ENCODE measurements at places on chromosomes 7 and 10. TPM values are rescaled to one million over a fixed set of nuclear protein-coding genes. Genes with fewer than 3 reads are reported as not detected.

- H3K27ac ChIP-seq, result no peak overlapping the region
- no peak overlapping the region for H3K4me3 ChIP-seq
- no peak for DNase-seq
- 0 out of 2 replicates have a peak, but pooled peaks cover 5% of the 10 kb centered on the region for H3K4me1 ChIP-seq
Observed at GRCh38 chr10:123807444-123808035, 84.1 kb downstream of the CPXM2 start.

DNA sequence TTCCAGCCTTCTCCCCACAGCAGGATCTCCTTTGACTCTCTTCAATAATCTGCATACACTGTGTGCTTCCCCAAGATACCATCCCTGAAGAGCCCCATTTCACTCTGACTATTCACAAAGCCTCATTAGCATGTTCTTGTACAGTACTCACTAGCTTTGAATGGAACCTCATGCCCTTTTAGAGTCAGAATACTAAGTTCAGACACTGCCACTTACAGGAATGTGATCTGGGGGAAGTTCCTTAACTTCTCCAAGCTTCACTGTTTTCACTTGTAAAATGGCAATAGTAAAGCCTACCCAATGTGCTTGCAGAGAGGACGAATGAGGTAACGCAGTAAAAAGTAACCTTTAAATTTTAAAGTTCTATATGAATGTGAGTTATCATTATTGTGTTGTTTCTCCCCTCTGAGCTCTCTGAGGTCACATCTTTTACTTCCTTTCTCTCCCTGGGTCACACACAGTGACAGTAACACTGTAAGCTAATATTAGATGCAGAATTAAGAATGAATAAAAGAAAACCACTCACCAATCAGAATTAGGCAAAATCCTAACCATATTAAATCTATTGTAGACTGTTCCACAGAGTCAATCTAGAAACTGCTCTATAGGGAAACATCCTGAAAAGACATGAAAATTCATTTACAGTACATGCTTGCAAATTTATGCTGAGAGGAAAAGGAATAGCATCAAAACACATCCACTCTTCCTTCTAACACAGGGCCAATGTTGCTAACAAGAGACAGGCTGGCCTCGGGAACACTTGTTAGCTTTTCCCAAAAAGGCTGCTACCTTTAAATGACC lies 64.2 kb upstream of the IL6 start:
- peaks cover 9% of the 10 kb centered on the region for H3K4me1 ChIP-seq
- no peak overlapping the region for H3K4me3 ChIP-seq
- no peak for DNase-seq
- no peaks in the 10 kb centered on the region for H3K27me3 ChIP-seq
- H3K36me3 ChIP-seq, result no peaks in the 10 kb centered on the region

GRCh38 chr10:3820255-3820654 lies 35.2 kb upstream of the KLF6 start:
- no peaks in the 10 kb centered on the region for H3K4me1 ChIP-seq
- DNase-seq, result no peak
- no peaks in the 10 kb centered on the region for H3K27me3 ChIP-seq
- H3K4me3 ChIP-seq, result no peak overlapping the region

DNA sequence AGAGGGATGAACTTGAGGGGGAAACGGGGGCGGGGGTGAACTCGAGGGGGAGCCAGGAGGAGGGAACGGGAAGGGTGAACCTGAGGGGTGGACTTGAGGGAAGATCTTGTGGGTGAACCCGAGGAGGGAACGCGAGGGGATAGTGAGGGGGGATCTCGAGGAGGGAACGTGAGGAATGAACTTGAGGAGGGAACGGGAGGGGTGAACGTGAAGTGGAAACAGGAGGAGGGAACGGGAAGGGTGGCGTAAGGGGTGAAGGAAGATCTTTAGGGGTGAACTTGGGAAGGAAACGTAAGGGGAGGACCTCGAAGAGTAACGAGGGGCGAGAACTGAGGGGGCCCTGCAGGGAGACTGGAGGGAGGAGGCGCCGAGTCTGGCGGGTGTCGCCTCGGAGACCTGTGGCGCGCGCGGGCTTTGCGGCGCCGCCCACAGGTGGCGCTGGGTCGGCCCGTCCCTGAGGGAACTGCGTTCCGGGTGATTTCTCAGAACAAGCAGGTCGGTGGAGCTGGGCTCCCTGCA lies 651 bp downstream of the MYO3A start:
- peak overlapping the region; percentile 74 for H3K4me3 ChIP-seq
- peak; percentile 57 for DNase-seq
- H3K4me1 ChIP-seq, result peaks cover 6% of the 10 kb centered on the region
- no peaks in the 10 kb centered on the region for H3K36me3 ChIP-seq
- H3K27ac ChIP-seq, result no peak overlapping the region

- no peak overlapping the region for H3K4me3 ChIP-seq
- no peaks in the 10 kb centered on the region for H3K36me3 ChIP-seq
- peaks cover 8% of the 10 kb centered on the region for H3K4me1 ChIP-seq
- no peak overlapping the region for H3K27ac ChIP-seq
- no peak for DNase-seq
Observed at GRCh38 chr7:134318443-134318842, 1.7 kb upstream of the SLC35B4 start.

DNA sequence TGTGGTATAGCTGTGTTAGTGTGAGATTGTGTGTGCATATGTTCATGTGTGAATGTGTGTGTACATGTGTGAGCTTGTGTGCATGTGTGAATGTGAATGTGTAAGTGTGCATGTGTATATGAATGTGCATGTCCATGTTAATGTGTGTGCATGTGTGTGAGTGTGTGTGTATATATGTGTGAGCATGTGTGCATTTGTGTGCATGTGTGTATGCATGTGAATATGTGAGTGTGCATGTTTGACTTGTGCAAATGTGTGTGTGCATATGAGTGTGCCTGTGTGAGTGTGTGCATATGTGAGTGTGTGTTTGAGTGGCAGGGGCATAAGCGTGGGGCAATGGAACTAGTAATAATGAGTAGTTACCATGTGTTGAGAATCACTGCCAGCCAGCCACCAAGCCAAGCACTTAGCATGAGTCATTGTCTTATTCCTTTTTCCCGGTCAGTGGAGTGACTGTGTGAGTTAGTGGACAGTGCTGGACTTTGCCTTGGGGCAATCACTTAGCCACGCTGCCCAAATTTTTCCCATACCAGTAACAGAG lies 46.3 kb upstream of the SHH start:
- DNase-seq, result no peak
- no peak overlapping the region for H3K27ac ChIP-seq
- H3K4me3 ChIP-seq, result no peak overlapping the region
- no peaks in the 10 kb centered on the region for H3K27me3 ChIP-seq
- no peaks in the 10 kb centered on the region for H3K36me3 ChIP-seq

DNA sequence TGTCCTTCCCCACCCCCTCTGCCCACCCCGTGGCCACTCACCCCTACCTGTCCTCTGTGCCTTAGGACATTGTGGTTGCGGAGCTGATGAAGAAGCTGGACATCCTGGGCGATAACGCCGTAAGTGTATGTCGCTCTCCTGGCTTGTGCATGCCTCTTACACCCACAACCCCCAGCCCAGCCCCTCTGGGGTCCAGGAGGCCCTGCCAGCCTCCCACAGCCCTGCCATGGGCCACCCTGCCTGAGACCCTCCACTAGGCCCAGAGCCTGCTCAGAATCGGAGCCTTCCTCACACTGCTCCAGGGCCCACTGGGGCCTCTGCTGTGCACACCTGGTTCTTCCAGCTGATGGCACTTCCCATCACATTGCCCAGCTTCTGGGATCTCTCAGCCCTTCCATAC lies 36.8 kb upstream of the DPYSL4 start:
- H3K4me3 ChIP-seq, result no peak overlapping the region
- no peaks in the 10 kb centered on the region for H3K36me3 ChIP-seq
- no peaks in the 10 kb centered on the region for H3K4me1 ChIP-seq
- no peak overlapping the region for H3K27ac ChIP-seq
- no peak for DNase-seq
- no peaks in the 10 kb centered on the region for H3K27me3 ChIP-seq

- H3K27me3 ChIP-seq, result no peaks in the 10 kb centered on the region
- H3K27ac ChIP-seq, result no peak overlapping the region
- no peak overlapping the region for H3K4me3 ChIP-seq
- H3K36me3 ChIP-seq, result no peaks in the 10 kb centered on the region
- H3K4me1 ChIP-seq, result no peaks in the 10 kb centered on the region
Observed at GRCh38 chr10:133127291-133128125, 32.5 kb upstream of the KNDC1 start.

DNA sequence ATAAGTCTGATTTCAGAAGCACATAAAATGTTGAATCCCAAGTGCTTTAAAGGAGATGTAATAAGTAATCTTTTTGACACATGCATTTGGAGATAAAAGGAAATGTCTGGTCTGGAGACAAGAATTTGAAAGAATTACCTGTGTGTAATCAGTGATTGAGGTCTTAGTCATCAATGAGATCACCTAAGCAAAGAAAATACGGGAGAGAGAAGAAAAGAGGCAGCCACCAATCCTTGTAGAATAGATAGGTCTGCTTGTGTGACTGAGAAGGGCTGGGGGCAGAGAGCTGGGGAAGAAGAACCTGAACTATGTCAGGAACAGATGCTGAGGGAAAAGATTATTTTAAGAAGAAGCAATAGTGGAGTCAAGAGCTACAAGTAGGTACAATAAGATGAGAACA lies 49.3 kb upstream of the ITPRID1 start:
- H3K36me3 ChIP-seq, result no peaks in the 10 kb centered on the region
- H3K27me3 ChIP-seq, result peaks cover 45% of the 10 kb centered on the region
- no peak for DNase-seq
- no peak overlapping the region for H3K4me3 ChIP-seq

DNA sequence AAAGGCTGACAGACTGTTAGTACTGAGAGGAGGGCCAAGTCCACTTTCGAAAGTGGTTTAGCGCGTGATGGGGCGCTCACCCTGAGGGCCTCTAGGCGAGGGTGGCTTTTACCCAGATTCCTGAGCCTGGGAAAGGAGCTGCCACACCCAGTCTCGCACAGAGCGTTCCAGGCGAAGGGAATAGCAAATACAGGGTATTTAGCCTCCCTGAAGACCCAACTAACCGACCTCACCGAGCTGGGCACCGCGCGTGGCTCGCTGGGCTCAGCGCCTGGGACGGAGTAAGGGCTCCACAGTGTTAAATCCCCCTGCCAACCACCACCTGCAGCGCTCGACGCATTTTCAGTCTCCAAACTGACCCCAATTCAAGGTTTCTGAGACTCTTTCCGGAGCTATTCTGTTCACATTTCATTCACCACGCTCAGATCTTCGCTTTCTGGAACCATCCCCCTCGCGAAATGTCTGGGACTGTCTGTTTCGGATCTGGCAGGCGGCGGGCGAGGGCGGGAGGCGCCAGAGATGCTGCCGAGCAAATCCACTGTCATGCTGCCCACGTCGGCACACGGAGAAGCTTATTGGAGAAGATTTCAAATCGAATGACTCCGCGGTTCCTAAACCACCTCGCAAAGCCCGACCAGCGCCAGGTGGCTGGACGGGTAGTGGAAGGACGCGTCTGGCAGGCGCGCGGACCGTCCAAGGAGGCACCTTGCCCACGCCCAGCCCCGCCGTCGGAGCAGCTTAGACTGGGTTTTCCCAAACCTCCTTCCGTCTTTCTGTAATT lies 1.4 kb upstream of the OSBPL3 start:
- peak overlapping the region; percentile 80 for H3K4me3 ChIP-seq
- H3K36me3 ChIP-seq, result peaks cover 3% of the 10 kb centered on the region
- peaks cover 41% of the 10 kb centered on the region for H3K4me1 ChIP-seq
- H3K27me3 ChIP-seq, result peaks cover 61% of the 10 kb centered on the region

GRCh38 chr7:17746020-17746530 lies 194.2 kb downstream of the SNX13 start:
- peak overlapping the region; percentile 71 for H3K27ac ChIP-seq
- H3K4me1 ChIP-seq, result peaks cover 16% of the 10 kb centered on the region
- no peak for DNase-seq
- no peak overlapping the region for H3K4me3 ChIP-seq
- H3K36me3 ChIP-seq, result no peaks in the 10 kb centered on the region

GRCh38 chr10:15236340-15236739 lies 67.8 kb upstream of the NMT2 start:
- no peak overlapping the region for H3K27ac ChIP-seq
- no peak overlapping the region for H3K4me3 ChIP-seq
- H3K27me3 ChIP-seq, result no peaks in the 10 kb centered on the region
- no peak for DNase-seq

PWWP2B gene
- 8.6 TPM for total RNA-seq

TFPI2 gene
- total RNA-seq, result 11.2 TPM

GPR141 gene
- not detected for total RNA-seq

WEE2 gene
- 0.16 TPM for total RNA-seq

CALML5 gene
- not detected for total RNA-seq

VIPR2 gene
- total RNA-seq, result 2.1 TPM

PLA2G12B gene
- total RNA-seq, result not detected

CCDC136 gene
- total RNA-seq, result 55.7 TPM

PTPN12 gene
- total RNA-seq, result 187 TPM

BHLHA15 gene
- total RNA-seq, result 8.3 TPM
